ENCODE measurements at places on chromosomes 3 and 15. TPM values are rescaled to one million over a fixed set of nuclear protein-coding genes. Genes with fewer than 3 reads are reported as not detected.

Gene MUC20
- total RNA-seq = not detected

Gene C3orf49
- total RNA-seq = not detected

Gene SLC24A5
- 423 TPM for total RNA-seq

Gene TMEM108
- total RNA-seq = 0.13 TPM

Gene LRRC2
- not detected for total RNA-seq

Gene PTH1R
- not detected for total RNA-seq

Gene DCP1A
- 15.6 TPM for total RNA-seq

Gene UBE2E1
- total RNA-seq = 155 TPM

Gene TNFSF10
- not detected for total RNA-seq

Gene IQCF5
- not detected for total RNA-seq

Gene TNFAIP8L3
- total RNA-seq = not detected

Gene NBEAL2
- 6.1 TPM for total RNA-seq

Gene GOLGA8Q
- total RNA-seq = 0.13 TPM

Gene DIS3L
- total RNA-seq = 42.8 TPM

Gene OXNAD1
- total RNA-seq = 39.1 TPM

Gene MASP1
- not detected for total RNA-seq

Gene ANKUB1
- total RNA-seq = not detected

Gene IL12A
- total RNA-seq = 0.59 TPM

Gene PLA2G4E
- not detected for total RNA-seq

Gene MAP6D1
- total RNA-seq = 5.7 TPM

Gene FOXB1
- not detected for total RNA-seq

Gene TNNC1
- 0.24 TPM for total RNA-seq

Gene KIF7
- 2.1 TPM for total RNA-seq

Gene ARHGAP31
- total RNA-seq = 13.9 TPM

Gene EPHA3
- total RNA-seq = 43.2 TPM

Gene VGLL3
- 0.05 TPM for total RNA-seq

Gene RFT1
- 23.4 TPM for total RNA-seq

Gene NEK10
- total RNA-seq = 0.32 TPM

Gene RETNLB
- not detected for total RNA-seq

Gene ATP8B4
- 1.2 TPM for total RNA-seq

Gene CMTM8
- 11.2 TPM for total RNA-seq

Gene NOX5
- total RNA-seq = 4.0 TPM

Gene IL5RA
- not detected for total RNA-seq

Gene ITGB5
- total RNA-seq = 103 TPM

Gene LRTM1
- total RNA-seq = not detected

All from SK-MEL-5 (cell line).